ENCODE measurements at places on chromosomes 1 and 21.

GRCh38 chr1:168609741-168610510 is 33.5 kb downstream of the XCL1 start:
- no peak for DNase-seq

GRCh38 chr1:2194898-2195673 is 514 bp upstream of the FAAP20 start:
- DNase-seq = peak; percentile 80

DNA sequence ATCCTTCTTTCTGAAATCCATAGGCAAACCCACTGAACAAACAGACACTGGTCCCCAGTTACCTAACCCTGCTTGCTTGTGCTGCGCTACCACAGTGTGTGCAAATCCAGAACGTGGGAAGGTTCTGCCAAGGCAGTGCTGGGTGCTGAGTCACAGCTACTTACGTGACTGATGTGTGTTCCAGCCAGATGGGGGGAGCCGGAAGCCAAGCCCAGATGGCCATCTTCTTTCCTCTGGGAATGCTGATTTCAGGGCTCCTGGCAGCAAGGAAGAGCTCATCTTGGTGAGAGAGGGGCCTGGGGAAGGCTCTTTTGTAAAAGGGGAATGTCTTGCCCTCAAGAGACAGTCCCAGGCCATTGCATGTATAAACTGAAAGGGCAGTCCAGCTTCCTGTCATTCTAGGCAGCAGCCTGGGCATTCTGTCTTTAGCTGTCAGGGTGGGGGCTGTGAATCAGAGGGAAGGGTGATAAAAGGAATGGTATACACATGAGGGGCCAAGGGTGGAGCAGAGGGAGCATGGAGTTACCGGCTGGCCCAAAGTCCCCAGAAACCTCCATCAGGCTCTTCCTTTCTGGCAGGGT is 54.1 kb downstream of the CD46 start:
- DNase-seq = no peak

DNA sequence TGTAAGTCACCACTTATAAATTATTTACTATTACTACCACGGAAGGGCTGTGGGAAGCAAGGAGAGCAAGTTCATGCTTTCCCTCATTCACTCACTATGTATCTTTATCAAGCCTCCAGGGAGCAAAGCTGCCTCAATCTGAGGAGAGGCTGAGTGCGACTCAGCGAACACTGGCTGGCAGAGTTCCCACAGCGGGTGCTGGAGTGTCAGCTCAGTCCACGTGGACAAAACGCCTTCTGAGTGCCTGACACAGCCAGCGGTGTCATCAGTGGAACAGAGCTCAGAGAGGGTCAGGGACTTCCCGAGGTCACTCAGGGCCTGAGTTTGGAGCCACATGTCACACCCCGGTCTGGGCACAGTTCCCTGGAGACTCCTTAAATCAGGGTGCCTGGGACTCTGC is 16.9 kb downstream of the MATN1 start:
- no peak for DNase-seq

GRCh38 chr1:223611936-223612335 is 53.6 kb downstream of the CAPN8 start:
- no peak for DNase-seq

- DNase-seq = no peak
These were observed 31.3 kb upstream of the ACTN2 start for GRCh38 chr1:236654957-236655356.

DNA sequence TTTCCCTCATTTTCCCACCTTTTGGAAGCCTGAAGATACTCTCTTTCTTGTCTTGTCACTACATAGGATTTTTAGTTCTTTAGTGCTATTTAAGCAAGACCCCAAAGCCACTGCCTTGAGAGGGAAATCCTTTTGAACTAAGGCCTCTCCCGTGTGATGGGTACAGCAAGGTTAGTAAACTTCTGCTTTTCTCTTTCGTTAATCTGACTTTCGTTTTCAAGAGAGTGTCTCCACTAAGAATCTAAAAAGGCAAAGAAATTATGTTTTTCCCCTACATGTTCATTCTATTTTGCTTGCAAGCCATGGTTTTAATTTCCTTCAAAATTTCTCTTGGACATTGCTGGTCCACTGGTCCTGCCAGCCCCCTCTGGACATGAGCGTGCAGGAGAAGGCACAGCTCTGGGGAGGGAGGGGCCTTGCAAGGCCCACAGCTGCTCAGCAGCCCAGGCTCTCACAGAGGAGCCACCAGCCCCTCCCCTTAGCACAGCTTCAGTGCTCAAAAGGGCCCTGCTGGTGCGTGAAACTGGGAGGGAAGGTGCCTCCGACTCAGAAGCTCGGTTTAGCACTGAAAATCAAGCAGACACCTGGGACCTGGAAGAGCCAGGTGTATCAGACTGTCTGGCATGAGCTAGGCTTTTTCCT is 210.9 kb upstream of the GALNT2 start:
- no peak for DNase-seq

DNA sequence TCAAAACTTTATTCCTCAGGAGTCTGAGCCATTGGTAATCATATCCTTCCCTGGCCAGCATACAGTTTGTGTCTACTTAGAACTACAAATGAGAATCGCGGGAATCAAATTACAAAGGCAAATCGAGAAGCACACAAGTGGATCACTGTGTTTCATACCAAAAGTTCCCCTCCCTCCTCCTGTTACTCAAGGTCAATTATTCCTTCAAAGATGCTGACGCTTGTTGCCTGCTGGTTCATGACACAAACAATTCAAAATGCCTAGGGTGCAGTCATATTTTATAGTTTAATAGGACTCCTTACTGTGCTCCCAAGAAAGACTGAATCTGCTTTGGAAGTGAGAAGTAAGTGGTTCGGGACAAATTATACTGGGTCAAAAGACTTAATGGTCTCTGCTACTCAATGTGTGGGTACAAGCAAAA is 93.0 kb upstream of the PBX1 start:
- DNase-seq = no peak

DNA sequence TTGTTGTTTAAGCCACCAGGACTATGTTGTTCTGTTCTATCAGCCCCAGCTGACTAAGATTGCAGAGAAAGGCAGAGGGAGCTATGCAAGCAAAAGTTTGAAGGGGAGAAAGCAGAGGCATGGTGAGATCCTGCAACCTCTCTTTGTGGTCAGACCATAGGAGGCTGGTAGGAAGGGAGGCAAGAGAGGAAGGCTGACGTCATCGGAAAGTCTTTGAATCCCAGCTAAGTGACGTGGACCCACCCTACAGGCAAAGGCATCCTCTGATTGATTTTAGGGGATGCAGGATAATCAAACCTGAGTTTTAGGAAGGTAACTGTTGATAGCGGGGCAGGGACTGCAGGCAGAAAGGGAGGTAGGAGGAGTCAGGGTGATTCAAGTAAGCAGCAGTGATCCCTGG is 23.3 kb upstream of the TNNI1 start:
- no peak for DNase-seq

- peak; percentile 81 for DNase-seq
These were observed at the start of gene THAP3 for GRCh38 chr1:6624710-6625583. THAP3 (plus strand) TSS chr1:6624868; CDS start chr1:6625219, 351 bp downstream.

DNA sequence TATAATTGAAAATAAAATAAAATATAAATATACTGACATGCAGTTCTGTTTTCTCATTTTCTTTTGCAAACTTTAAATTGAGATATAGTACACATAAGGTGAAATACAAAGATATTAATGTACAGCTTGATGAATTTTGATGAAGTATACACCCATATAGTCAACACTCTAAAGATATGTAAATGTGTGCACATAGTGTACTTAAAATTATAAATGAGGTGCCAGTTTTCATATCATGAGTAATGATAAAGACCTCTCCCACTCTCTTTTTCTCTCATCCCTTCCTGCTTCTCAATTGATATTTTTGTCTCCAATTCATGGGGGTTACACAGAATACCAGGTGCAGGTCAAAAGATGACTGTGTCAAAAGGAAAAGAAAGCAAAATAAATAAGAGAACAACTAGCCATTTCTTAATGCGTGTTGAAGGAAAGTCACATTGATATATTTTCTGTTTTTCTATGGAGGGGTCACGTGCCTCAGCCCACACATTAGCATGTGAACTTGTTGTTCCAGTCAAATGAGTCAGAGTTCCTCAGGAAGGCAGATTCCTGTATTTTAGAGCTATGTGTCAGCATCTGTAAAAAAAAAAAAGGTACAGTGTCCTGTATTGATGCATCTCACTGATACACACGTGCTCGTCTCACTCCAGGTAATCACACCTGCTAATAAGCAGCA is 64.3 kb upstream of the HOOK1 start:
- no peak for DNase-seq

DNA sequence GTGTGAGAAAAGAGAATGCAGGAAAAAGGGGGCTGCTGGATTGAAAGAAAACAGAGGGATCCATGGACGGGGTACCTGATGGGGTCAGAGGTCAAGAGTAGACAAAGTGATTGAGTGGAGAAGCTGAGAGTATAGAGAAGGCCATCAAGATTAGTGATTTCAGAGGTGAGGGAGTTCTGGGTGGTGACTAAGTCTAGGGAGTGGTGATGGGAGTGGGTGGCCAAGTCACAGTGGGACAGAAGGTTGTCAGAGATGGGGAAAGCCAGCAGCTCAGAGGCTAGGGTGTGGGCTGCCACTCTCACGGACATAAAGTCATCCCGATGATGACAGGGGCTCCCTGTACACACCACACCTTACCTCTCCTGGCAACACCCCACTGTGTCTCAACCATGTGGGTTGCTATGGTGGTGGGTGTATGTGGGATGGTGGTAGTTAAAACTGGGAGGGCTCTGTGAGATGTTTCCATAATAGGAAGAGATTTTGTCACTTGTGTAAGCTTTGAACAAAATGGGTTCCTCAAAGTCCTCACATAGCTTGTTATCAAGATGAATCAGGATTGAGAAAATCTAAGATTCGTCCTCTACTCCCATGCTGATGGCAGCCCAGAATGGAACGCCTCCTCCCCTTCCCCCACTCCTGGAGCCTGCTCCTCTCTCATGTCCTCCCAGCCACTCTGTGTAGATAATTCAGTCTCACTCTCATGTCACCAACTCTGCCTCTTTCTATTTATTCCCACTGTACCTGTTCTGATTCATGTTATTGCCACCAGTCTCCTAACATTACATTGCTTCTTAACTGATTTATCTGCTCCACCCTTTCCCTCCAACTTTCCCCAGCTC is 20.3 kb upstream of the CSF1 start:
- DNase-seq = no peak

DNA sequence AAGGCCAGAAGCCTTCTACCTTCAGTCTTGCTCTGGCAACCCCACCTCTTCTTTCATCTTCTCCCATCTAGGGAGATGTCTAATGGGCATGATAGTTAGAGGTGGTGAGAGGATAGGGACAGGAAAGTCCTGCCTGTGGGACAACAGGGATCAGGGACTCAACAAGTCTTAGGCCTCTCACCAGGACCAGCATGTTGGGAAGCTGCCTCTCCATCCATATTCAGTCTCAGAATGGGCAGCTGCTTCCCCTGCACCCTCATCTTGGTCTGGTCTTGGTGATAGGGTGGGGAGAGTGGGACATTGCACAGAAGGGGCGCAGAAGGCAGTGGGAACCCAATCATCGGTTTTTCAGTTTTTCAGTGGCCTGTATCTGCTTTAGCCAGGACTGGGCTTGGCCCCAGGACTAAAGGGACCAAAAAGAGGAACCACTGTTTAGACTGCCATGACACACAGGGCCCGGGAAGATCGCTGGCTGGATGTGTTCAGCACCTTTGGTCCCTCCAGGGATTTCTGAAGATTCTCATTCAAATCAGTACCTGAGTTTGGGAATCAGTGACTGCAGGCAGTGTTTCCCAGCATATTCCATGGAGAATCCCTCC is 12.7 kb downstream of the RHEX start:
- no peak for DNase-seq

- no peak for DNase-seq
These were observed at the start of gene TFAP2E for GRCh38 chr1:35573198-35574124. TFAP2E (plus strand) TSS chr1:35573314; CDS start chr1:35573578, 264 bp downstream.

DNA sequence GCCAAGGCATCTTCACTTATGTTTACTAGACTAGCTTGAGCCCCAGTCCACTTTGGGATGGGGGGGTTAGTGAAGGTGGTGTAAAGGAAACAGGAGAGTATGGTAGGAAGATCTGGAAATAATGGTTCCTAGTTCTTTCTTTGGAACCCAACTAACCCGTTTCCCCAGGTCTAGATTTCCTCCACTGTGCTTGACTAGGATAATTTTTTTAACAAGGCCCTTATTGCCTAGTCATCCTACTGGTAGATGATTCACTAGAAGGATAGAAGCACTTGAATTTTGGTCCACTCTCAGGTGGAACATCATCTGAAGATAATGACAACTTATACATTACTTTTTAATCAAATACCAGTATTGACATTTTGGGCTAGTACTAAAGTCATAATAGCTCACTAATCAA is 45.9 kb upstream of the MYOCOS start:
- no peak for DNase-seq

GRCh38 chr1:60541831-60542532 is 468.4 kb upstream of the C1orf87 start:
- no peak for DNase-seq

DNA sequence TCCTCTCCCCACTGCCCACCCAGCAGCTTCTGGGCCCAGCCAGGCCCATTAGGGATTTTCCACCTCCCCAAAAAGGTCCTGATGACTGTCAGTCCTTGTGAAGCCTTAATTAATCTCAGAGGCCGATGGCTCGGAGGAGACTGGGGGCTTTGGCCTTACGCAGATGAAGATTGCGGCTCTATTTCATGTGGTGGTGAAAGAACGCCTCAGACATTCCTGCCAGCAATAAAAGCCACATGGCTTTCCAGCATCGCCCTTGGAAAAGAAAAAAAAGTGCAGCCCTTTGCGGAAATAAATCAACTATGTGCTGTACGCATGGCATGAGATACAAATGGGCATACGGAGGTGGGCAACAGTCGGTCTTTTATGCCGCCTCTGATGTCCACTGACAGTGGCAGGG is 6.6 kb upstream of the RUNX3 start:
- no peak for DNase-seq

DNA sequence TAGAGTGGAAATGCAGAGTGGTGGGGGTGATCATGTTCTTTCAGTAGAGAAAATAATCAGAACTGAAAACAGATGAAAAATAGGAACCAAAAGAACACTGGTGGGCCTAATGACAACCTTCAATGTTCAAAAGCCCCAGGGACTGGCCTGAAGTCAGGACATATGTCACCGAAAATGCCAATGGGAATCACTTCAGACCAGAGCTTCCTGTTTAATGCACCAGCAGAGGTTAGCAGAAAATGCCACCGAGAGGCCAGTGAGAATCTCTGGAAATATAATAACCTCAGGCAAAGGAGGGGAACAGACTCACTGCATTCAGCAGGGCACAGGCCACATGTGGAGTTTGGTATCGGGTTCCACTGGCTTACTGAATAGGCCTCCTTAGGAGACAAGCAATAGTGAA is 15.9 kb upstream of the CD58 start:
- no peak for DNase-seq

DNA sequence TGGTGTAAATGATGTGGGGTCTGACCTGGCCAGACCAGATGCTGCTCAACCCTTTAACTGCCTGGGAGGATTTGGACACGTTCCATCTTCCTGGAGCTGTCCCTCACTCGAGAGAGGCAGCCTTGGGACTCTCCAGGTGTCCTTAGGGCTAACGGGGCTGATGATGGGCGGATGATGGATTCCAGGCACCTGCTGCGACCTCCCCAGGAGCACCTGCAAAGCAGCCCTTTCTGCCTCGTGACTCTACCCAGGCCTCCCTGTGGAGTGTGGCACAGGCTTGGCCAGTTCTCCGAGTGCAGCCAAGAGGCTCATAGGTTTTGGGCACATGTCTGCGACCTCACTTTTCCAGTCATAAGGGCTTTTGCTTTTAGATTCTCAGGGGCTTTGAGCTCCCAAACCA is 12.3 kb upstream of the TRIM17 start:
- no peak for DNase-seq

- no peak for DNase-seq
These were observed 29.7 kb downstream of the SERTAD4 start for GRCh38 chr1:210262167-210262896.

GRCh38 chr1:25744140-25744581 is 55.8 kb upstream of the SELENON start:
- no peak for DNase-seq

All from activated CD4-positive, alpha-beta T cell treated with anti-CD3 and anti-CD28 coated beads for 1 hour (primary cell).